ENCODE measurements at places on chromosomes 1 and 21.

DNA sequence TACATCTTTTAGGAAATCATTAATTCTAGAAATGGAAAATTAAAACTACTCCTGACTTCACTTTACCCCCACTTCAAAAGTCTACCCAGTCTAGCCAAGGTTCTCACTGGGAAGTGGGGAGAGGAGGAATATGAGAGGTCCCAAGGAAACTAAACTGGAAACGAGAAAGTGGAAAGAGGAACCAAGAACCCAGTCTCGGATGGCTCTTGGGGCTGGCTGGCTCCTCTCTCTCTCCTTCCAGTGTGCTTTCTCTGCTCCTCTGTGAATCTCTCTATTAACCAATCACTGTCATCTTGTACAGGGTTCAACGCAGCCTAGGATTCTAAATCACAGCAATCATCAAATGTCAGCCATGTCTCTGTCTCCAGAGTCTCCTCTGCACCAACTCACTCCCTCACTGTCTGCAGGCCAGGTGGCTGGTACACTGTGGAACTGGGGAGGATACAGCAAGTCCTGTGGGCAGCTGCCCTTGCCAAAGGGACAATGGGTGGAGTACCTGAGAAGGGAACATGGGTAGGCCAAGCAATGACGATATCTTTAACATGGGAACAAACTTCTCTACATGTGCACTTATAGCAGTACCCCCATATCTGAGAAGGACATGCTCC, 33.7 kb downstream of the GNB1 start:
- no peak for DNase-seq

- DNase-seq: no peak
Observed at GRCh38 chr1:43986712-43987111, 4.7 kb upstream of the CCDC24 start.

- DNase-seq: no peak
Observed at GRCh38 chr1:40769815-40770214, 13.8 kb upstream of the KCNQ4 start.

- DNase-seq: no peak
Observed at GRCh38 chr1:114902343-114902742, 47.7 kb downstream of the SYCP1 start.

DNA sequence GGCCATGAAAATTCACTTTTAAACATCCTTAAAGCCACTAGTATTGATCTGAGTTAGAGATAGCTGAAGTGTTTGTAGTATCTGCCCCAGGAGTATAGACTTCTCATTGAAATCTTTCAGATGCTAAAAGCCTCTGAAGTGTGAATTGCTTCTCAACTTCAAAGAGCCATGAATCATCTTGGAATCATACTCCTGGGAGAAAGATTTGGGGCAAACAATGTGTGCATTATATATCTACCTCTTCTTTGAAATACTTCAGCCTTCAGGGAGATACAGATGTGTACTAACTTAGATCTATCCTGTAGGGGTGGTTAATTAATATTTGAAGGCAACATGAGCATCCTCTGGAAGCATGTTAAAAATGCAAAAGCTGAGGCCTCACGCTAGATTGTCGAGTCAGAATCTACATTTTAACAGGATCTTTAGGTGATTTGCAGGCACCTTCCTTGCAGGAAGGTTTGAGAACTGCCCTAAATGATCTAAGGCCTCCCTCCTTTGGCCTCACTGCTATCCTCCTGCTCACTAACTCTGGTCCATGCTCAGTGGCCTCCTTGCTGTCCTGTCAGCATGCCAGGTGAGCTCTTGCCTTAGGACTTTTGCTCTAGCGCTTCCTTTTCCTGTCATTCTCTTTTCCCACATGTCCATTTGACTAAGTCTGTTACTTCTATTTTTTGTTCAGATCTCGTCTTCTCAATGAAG, 6.0 kb upstream of the SCYL3 start:
- no peak for DNase-seq

DNA sequence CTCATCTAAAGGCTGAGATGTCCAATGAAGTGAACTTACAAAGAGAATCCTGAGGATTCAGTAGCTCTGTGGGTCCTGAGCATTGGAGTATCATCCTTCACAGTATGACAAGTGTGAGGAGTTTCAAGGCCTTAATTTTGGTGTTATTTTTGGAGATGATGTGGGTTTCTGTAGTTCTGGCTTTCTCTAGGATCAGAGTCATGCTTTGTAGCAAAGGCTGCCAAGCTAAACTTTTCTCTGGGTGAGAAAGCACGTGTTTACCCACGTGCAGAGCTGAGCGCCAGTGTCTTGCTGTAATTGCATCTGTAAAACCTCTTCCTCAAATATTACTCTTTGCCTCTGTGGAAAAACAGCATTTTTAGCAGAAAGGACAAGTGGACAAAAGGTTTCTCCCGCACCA, 387.8 kb upstream of the LYPLAL1 start:
- DNase-seq: peak; percentile 49

- DNase-seq: no peak
Observed at GRCh38 chr1:155125946-155126555, 1.6 kb upstream of the EFNA1 start.

GRCh38 chr21:44954281-44954771, 14.5 kb downstream of the SLX9 start:
- no peak for DNase-seq

DNA sequence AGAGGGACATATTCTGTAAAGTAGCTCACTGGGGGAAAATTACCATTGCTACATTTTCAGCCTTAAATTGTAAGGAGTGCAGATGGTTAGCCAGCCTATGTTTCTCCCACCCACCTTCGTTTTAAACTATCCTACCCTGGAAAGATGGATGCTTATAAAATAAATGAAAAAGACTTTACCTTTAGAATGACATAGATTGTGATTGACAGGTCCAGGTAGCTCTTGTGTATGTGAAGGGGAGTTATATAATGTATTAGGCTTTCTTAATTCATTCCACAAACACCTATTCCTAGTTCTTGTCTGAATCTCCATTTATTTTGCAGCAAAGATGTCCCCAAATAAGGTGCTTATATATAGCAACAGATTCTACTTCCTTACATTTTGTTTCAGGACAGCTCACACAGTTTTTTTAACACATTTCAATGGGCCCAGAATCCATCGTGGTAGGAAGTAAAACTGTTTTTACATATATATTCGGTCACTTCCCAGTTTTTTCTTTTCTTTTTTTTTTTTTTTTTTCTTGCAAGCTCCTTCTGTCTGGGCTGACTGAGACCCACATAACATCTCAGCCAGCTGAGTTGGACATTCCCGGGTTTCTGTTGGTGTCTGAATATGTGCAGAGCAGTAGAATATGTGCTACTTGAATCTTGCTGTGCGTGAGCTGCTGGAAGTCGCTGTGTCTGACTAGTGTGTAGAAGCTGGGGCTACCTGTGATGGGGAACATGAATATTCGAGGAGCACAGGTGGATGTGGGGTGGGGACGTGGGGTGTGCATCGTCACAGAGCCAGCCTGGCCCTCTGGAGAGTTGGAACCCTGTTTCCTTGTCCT, 27.8 kb downstream of the UCK2 start:
- DNase-seq: no peak

DNA sequence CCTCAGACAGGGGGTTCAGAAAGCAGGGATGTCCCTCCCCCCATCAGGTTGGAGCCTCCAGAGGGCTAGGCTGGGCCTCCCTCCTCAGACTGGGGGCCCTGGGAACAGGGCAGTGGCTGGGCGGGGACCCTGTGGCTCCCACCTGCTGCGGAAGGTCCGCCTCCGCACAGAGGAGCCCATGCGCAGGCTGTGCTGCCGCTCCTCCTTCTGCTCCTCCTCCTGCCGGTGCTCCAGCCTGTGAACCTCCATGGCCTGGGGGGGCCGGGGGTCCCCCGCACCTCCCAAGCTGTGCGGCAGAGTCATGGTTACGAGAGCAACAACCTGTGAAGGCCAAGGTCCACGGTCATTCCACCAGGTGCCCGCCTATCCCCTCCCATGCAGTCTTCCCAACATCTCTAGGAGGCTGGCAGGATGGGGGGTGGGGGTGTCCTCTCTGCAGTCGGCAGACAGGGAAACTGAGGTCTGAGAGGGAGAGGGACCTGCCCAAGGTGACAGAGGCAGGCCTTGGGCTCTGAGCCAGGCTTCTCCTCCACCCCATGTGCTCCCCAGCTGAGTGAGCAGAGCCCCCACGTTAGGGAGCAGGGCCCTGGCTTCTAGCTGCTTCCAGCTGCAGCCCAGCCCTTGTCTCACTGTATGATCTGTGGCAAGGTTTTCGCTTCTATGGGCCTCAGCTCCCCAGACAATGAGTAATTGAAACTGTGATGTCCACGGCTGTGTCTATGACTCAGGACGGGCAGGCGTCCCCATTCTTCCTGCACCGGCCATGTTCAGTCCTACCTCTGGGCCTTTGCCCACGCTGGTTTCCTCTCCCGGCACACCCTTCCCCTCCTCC, 3.4 kb downstream of the MYOM3 start:
- peak; percentile 26 for DNase-seq

DNA sequence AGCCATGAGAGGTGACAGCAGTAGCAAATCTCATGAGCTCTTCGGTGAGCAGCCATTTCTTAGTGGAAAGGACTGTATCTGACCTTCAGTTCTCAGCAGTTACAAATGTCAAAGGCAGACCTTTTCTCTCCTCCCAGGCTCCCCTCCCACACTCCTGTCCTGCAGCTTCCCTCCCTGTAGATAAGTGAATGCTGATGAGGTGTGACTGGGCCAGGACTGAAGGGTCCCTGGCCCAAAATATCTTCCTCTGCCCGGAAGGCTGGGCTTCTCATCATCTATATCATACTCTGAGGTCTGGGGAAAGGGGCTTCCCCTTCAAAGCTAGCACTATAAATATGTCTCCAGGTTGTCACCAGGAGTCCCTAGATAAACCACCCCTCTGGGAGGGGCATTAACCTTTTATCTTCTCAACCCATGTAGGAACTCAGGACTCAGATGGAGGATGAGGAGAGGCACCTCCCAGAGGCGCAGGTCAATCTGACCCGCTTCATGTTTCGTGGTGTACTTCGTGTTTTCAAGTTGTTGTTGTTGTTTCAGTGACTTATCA, 3.6 kb upstream of the ADAMTSL4 start:
- no peak for DNase-seq

DNA sequence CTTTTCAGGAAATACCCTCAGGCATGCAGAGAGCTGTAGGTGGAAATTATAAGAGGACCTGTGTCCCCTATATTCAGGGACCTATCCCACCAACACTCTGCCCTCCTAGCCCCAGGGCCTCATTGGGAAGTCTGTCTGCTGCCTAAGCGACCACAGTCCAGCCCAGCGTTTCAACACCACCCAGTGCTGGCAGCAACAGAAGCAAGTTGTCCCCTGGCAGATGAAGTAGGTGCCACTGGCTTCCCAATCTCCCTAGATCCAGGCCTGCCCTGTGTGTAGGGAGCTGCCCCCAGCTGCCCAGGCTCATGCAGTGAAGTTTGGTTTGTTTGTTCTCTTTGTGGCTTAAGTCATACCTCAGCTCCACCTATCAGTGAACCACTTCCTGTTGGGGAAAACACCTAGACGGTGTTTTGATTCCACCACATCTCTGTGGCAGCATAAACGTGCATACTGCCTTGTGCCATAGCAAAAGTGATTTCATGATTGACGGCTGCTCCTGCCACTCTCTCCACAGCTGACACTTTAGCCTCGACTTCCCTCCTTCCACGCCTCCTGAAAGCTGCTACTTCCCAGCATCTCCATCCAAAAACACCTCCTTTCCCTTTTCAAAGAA, 8.1 kb upstream of the LEFTY1 start:
- DNase-seq: no peak

DNA sequence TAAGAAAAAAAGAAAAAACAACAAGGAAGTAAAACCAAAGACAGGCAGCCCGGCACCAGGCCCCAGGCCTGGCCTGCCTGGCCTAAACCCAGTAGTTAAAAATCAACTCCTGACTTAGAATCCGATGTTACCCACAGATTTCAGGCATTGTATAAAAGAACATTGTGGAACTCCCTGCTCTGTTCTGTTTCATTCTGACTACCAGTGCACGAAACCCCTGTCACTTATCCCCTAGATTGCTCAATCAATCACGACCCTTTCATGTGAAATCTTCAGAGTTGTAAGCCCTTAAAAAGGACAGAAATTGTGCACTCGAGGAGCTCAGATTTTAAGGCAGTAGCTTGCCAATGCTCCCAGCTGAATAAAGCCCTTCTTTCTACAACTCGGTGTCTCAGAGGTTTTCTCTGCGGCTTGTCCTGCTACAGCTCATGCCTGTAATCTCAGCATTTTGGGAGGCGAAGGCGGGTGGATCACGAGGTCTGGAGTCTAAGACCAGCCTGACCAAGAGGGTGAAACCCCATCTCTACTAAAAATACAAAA, 15.6 kb upstream of the MYOCOS start:
- DNase-seq: no peak

DNA sequence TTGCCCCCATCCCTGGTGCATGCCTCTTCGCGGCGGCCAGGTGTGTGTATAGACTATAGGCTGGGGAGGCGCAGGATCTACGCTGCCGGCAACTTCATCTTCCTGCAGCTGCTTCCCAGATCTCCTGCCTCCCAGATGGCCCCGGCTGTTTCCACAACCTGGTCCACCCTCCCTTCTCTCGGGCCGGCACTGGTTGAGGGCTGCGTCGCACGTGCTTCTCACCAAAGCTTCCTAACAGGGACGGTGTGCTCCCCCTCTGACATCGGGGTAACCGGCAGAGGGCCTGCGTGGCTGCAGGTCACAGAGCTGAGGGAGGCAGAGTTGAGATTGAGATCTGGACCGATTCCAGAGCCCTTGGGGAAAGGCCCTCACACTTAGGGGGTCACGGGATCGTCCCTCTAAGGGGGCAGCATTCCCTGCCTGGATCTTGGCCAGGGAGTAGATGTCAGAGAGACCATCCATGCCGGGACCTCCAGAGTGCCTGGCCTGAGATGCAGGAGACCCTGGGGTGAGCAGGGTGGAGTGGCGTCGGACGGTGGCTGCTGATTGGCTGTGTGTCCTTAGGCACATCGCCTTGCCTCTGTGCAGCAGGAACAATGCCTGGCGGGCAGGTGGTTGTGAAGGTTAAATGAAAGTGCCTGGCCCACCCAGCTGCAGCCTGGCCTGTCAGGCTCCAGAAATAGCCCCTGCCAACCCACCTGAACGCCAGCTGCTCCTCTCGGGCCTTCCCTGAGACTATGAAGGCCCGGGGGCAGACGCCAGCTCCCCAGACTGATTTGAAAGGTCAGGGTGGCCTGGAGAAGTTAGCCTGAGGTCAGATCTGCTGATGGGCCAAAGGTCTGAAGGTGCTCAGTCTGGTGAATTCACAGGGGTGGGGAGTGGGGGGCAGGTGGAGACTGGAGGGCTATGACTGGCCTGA, 6.1 kb upstream of the MASP2 start:
- no peak for DNase-seq

GRCh38 chr1:34262023-34262853, 85.5 kb downstream of the C1orf94 start:
- no peak for DNase-seq

DNA sequence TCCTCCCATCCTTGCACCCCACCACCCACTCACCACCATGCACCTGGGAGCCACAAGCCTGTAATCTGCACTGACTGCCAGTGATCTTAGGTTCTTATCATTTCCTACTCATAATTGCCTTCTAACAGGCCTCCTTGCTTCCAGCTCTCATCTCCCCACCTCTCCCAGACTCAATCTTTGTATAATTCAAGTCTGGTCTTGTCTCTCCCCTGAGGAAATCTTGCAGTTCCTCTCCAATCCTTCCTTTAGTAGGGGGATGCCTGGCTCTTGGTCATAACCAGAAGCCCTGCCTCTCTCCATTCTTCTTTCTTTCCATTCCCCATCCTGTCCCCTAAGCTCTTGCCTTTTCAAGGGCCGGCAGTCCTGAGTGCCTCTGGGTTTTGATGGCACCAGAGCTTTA, 27.8 kb downstream of the PIGM start:
- no peak for DNase-seq
